ENCODE measurements at places on chromosomes 5 and 9. TPM values are rescaled to one million over a fixed set of nuclear protein-coding genes. Genes with fewer than 3 reads are reported as not detected.

IL9 gene
- not detected for total RNA-seq

LRRC8A gene
- 28.5 TPM for total RNA-seq

CDC20B gene
- total RNA-seq: not detected

DNA sequence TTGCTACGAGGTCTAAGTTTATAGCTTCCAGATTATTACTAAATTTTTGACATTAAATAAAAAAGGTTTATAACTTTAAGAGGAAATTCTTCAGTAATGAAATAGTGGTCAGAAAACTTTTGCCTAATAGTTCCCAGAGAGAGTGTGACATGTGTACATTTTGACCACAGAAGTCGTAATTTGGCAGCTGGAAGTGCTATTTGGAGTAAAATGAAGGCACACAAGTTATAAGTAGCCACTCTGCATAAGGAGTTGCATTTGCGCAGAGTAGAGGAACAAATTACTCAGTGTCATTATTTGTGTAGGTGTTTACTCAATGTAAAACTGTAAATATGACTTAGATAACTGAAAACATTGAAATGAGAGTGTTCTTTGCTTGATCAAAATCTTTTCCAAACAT lies 408.4 kb downstream of the CCDC171 start:
- DNase-seq: no peak

GRCh38 chr5:73812457-73812856 lies 186.5 kb downstream of the ARHGEF28 start:
- no peak for DNase-seq

- peak; percentile 41 for DNase-seq
Observed at GRCh38 chr5:167012123-167013034, 1279.1 kb upstream of the WWC1 start.

DNA sequence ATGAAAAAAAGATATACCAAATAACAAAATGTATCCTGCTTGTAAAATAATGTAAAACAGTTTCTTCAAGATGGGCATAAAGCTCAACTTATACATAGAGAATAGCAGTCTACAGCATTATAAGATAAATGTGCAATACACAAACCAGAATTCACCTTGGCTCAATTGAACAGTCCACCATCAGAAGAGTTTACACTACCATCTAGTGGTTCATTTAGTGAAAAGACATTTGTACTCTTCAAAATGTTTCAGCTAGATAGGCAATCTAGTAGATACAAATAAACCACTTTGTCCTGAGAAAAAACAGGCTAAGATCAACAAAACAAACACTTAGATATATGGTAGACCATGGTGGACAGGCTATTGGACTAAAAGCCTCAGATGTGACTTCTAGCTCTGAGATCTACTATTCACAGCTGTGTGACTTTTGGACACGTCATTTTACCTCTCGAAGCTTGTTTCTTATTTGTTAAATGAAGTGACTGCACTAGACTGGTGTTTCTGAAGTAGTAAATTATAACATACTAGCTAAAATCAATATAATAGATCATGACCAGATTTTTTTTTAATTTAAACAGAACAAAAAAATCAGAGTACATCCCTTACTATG lies 22.1 kb upstream of the TPD52L3 start:
- DNase-seq: peak; percentile 65

GRCh38 chr5:102867992-102868662 lies 113.0 kb downstream of the PAM start:
- peak; percentile 15 for DNase-seq

- DNase-seq: no peak
Observed at GRCh38 chr9:112570671-112571167, 84.1 kb downstream of the KIAA1958 start.

- DNase-seq: no peak
Observed at GRCh38 chr5:179908528-179908927, 831 bp upstream of the TBC1D9B start.

- no peak for DNase-seq
Observed at GRCh38 chr5:66839636-66840185, 243.5 kb downstream of the MAST4 start.

DNA sequence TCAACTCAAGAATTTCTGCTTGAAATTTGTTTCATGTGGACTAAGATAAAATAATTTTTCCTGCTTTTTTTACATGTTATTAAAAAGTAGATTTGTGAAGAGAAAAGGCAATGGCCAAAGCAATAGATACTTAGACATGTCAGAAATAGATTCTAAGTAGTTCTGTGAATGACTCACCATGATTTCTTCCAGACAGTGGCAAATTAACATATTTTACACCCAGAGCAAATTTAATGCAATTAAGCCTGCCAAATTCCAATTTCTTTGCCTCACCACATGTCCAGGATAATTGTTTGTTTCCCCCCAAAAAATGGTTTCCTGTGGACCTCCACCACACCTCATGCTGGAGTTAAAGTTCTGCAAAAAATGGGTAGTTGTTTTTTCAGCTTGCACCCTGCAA lies 651.4 kb downstream of the CETN3 start:
- DNase-seq: peak; percentile 43

- DNase-seq: peak; percentile 95
Observed at GRCh38 chr5:74167206-74167929, 473.2 kb downstream of the ENC1 start.

GRCh38 chr5:180253036-180253824 lies 38.7 kb downstream of the MAPK9 start:
- no peak for DNase-seq

DNA sequence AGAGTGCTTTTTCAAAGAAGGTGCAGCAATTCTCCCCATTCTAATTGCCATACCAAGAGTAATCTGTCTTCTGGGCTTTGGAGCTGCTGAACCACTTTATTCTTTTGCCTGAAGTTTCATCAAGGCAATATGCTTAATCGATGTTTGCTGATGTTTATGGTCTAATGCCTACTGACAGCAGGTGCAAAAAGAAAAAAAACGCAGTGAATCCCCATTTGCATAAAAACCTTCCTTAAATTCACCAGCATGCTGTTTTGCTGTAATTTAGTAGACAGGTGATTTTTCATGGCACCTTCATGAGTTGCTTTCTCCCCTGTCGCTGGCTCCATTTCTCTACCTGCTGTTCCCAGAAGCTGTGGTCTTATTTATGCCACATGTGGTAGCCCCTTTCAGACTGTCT lies 83.1 kb upstream of the MAST4 start:
- DNase-seq: no peak

GRCh38 chr9:86764221-86764624 lies 183.1 kb downstream of the GAS1 start:
- no peak for DNase-seq

DNA sequence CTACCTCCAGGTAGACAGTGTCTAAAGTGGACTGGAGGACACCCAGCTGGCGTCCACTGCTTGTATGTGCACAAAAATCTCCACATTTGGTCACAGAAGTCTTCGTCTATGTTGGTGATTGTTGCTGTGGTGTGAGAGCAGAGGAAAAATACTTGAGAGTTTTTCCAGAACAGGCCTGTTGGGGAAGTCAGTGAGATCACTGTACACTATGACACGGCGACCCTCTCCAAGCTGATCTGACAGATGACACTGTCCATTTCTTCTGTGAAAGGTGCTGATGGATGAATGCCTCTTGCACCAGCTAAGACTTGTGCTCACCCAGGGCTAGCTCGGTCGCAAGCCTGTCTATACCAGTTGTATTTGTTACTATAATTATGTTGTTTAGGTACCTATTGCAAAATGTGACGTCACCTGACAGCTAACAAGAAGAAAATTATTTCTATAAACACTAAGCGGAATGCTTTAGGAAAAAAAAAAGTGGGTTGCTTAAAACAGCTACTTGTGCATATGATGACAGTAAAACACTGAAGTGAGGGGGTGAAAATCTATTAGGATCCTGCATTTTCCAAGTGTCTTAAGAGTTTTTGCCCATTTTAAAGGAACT lies 142.3 kb downstream of the ROR2 start:
- DNase-seq: no peak

GRCh38 chr5:175579742-175580432 lies 78.0 kb upstream of the HRH2 start:
- no peak for DNase-seq

- no peak for DNase-seq
Observed at GRCh38 chr5:67793418-67793817, 422.1 kb upstream of the PIK3R1 start.

GRCh38 chr9:108956022-108956630 lies 21.9 kb downstream of the ABITRAM start:
- no peak for DNase-seq

DNA sequence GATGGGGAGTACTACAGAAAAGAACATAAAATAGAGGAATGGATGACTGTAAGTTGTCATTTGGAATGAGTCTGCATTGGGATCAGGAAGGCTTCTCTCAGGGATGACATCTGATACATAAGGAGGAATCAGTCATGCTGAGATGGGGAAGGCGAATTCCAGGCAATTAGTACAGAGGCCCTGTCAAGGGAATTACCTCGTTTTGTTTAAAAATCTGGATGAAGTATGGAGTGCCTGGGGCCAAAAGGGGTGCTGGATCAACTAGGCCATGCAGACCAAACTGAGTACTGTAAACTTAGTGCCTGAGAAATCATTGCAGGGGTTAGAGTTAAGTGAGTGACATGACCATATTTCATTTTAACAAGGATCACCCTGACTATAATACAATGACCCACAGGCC lies 30.5 kb downstream of the JAKMIP2 start:
- DNase-seq: no peak

All from fibroblast of lung (primary cell).